ENCODE measurements at places on chromosomes 2 and 18.

- peak; percentile 82 for DNase-seq
- peaks cover 16% of the 10 kb centered on the region for H3K36me3 ChIP-seq
- peaks cover 62% of the 10 kb centered on the region for H3K4me1 ChIP-seq
- no peaks in the 10 kb centered on the region for H3K27me3 ChIP-seq
- H3K27ac ChIP-seq = peak overlapping the region; percentile 97
- no peak overlapping the region for H3K4me3 ChIP-seq
Measured at GRCh38 chr18:77062518-77063003, 70.0 kb downstream of the MBP start.

DNA sequence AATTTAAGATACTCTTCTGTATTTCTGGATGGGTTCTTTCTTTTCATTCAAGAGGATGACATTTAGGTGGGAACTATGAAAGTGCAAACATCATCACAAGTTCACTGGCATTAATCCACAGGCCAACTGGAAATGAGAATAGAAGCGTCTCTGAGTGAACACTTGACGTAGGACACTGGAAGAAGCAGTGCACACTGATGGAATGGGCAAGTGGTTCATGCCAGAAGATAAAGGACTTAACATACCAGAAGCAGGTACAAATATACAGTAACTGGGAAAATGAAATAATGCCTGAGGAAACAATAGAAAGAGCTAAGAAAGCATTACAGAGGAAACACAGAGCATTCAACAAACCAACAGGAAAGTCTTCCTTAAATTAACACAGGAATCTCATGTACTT lies 120.9 kb upstream of the CCDC195 start:
- DNase-seq = no peak
- peaks cover 58% of the 10 kb centered on the region for H3K36me3 ChIP-seq
- no peaks in the 10 kb centered on the region for H3K27me3 ChIP-seq
- H3K4me3 ChIP-seq = no peak overlapping the region
- no peak overlapping the region for H3K27ac ChIP-seq
- H3K4me1 ChIP-seq = no peaks in the 10 kb centered on the region

DNA sequence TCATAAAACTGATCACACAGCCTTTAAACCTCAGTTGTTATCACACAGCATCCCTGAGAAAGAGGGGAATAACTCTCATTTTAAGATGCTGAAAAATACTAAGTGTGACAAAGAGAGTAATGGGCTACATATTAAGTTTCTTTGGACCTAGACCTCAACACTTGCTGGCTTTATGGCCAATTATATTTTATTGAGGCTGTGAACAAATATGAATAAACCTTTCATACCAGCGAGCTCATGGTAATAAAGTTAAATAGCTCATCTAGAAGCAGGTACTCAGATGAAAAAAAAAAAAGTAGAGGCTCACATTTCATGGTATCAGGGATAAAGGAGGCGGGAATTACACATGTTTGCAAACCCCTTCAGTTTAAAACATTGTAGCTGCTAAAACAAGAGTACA lies 75.7 kb downstream of the DOCK10 start:
- H3K36me3 ChIP-seq = no peaks in the 10 kb centered on the region
- H3K27me3 ChIP-seq = no peaks in the 10 kb centered on the region
- H3K4me3 ChIP-seq = no peak overlapping the region
- no peak overlapping the region for H3K27ac ChIP-seq
- no peak for DNase-seq

DNA sequence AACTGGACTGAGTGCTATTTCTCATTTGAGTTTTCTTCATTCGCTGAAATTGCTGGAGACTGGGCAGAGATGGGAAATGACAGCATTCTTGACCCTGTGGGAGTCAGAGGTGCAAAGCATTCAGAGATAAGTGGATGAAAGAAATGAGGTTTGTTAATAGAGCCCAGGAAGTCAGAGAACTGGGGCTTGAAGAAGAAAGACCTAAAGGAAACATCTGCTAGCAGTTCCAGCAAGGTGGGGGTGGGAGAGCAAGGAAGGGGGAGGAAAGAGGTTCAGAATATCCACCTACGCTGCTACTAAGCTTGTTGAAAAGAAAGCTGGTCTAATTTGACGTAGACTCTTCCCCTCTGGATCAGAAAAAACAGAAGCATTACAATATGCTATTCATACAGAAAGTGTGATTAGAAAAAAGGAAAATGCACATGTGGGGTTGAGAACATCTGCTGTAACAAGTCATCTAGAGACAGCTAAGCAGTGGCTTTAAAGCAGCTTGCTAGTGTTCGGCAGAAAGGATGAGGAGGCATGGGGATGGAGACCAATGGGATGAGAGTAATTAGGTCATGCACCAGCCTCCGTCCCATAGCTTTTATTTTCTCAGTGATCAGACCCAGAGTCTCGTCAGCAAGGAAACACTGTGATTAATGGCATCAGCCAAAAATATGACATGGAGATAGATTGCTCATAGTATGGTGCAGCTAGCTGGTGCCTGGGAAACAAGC lies 29.7 kb downstream of the NAB1 start:
- H3K4me3 ChIP-seq = peak overlapping the region; percentile 28
- peak overlapping the region; percentile 87 for H3K27ac ChIP-seq
- H3K27me3 ChIP-seq = no peaks in the 10 kb centered on the region

- H3K27me3 ChIP-seq = no peaks in the 10 kb centered on the region
- DNase-seq = no peak
- no peaks in the 10 kb centered on the region for H3K4me1 ChIP-seq
Measured at GRCh38 chr2:168718622-168719021, 83.8 kb upstream of the NOSTRIN start.

GRCh38 chr2:18077704-18078103 lies 199.2 kb downstream of the KCNS3 start:
- no peaks in the 10 kb centered on the region for H3K36me3 ChIP-seq
- no peak for DNase-seq
- H3K27ac ChIP-seq = no peak overlapping the region
- no peaks in the 10 kb centered on the region for H3K27me3 ChIP-seq
- H3K4me3 ChIP-seq = no peak overlapping the region
- no peaks in the 10 kb centered on the region for H3K4me1 ChIP-seq

DNA sequence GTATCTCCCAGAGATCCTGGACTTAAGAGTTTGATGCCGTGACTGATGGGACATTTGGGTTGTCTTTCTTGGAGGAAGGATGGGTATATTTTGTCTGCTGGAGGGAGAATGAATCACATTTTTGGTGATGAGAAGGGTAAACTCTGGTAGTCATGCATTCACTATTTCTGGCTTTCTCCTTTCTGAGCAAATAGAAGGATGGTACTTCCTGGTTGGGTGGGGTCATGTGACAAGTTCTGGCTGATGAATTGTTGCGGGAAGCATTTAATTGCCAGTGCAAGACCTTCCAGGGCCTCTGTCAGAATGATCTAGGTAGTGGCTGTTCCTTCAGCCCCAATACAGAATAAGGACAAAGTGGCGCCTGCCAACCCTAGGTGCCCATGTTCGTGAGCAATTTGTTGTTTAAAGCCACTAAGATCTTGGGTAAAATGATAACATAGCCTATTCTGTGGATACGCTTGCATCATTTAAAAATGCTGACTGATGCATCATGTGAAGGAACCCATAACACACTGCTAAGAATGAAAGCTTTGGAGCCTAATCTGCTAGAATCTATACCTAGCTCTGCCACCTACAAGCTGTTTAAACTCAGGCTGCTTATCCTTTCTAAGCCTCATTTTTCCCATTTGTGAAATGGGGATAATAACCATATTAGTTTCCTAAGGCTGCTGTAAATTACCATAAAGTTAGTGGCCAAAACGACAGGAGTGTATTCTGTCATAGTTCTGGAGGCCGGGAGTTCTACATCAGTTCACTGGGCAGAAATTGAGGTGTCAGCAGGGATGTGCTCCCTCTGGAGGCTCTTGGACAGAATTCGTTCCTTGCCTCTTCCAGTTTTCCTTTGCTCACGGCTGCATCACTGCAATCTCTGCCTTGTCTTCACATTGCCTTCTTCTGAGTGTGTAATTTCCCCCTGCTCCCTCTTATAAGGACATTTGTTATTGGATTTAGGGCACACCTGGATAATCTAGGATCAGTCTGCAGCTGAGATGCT lies 281.3 kb downstream of the AGPS start:
- no peaks in the 10 kb centered on the region for H3K4me1 ChIP-seq
- H3K36me3 ChIP-seq = no peaks in the 10 kb centered on the region
- H3K4me3 ChIP-seq = no peak overlapping the region
- no peak overlapping the region for H3K27ac ChIP-seq

DNA sequence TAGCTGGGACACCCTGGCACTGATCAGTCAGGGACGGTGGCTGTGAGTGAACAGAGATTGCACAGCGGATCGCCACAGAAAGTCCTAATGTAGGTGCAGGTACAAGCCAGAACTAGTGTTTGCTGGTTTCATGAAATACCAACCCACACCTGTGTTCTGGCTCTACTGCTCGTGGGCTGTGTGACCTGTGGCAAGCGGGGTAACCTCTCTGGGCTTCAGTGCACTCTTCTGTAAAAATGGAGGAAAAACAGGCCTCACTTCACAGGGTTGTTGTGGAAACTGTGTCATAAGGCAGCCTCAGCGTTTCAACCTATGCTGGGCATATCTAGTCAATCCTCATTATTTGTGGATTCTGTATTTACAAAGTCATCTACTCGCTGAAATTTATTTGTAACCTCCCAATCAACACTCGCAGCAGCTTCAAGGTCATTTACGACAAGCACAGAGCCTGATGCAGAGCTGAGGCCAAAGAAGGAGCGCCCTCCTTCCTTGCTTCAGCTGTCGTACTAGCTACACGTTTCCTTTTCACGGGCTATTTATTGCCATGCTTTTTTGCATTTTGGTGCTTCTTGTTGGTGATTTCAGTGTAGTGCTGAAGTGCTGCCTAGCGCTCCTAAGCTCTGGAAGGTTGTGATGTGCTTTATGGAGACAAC lies 30.0 kb downstream of the GPR45 start:
- peaks cover 39% of the 10 kb centered on the region for H3K36me3 ChIP-seq
- DNase-seq = no peak
- no peaks in the 10 kb centered on the region for H3K27me3 ChIP-seq
- no peak overlapping the region for H3K4me3 ChIP-seq
- no peak overlapping the region for H3K27ac ChIP-seq

DNA sequence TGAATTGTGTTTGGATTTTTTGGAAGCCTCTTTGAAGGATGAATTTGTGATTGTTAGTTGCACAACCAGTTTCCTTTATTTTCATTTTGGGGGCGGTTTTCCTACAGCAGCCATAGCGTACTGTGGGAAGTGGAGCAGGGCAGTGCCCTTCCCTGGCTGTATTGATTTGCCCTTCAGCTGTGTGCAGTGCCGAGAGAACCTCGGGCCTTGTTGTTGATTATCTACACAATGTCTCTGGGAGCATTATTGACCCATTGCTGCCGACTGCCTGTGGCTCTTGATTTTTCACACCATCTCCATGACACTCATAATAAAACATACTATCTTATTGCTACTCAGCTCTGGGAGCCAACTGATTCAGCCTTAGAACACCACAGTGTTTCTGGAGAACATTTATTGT lies 162.2 kb upstream of the BOD1L2 start:
- no peak for DNase-seq
- no peak overlapping the region for H3K27ac ChIP-seq
- H3K27me3 ChIP-seq = no peaks in the 10 kb centered on the region
- no peak overlapping the region for H3K4me3 ChIP-seq
- H3K36me3 ChIP-seq = no peaks in the 10 kb centered on the region
- H3K4me1 ChIP-seq = no peaks in the 10 kb centered on the region

DNA sequence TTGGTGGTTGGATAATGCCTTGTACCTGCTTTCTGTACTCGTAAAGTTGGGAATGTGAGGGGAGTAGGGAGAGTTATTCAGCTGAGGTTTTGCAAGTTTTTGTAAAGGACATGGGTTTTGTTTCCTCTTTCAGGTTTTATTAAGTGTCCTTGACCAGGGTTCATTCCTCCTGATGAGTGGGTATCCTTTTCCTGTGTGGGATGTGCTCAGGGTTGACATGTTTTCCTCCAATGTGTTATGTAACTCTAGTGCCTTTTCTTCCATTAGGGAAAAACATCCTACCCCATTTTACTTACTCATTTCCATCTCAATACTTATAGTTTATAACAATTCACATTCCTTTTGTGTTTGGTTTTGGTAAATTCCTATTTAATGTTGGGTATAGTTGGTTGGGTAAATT lies 48.4 kb downstream of the OTX1 start:
- H3K4me3 ChIP-seq = no peak overlapping the region
- H3K36me3 ChIP-seq = no peaks in the 10 kb centered on the region
- no peak overlapping the region for H3K27ac ChIP-seq

DNA sequence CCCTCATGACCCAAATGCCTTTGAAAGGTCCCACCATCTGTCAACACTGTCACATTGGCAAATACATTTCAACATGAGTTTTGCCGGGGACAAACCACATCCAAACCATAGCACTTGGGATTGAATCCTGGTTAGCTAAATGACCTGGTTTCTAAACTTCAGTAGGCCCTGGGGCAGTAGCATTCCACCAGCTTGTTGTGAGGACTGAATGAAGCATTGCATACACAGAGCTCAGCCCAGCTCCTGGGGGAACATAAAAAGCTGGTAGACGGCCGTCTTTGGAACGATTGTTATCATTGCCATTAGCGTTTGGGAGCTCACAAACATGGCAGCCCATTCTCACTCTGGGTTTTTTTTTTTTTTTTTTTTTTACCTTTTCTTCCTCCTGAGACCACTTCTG lies 57.5 kb upstream of the CXCR4 start:
- no peaks in the 10 kb centered on the region for H3K4me1 ChIP-seq
- no peak overlapping the region for H3K4me3 ChIP-seq

DNA sequence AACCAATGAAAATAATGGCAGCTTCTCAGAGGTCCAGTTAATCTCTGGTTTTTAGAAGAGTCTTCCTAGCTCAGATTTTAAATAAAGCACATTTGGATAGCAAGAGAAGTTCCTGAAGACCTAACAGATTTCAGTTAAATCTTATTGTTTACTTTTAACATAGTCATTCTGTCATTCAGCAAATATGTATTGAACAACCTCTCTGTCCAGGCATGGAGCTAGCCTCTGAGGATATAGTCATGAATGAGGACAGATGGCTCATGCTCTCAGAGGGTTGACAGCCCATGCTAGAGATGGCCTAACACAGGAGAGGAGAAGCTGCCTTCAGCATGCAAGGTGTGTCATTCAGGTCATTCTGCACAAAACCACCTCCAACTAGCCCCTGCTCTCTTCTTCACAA lies 6.2 kb downstream of the CCBE1 start:
- no peak overlapping the region for H3K4me3 ChIP-seq
- H3K4me1 ChIP-seq = no peaks in the 10 kb centered on the region
- no peak overlapping the region for H3K27ac ChIP-seq
- H3K27me3 ChIP-seq = peaks cover 6% of the 10 kb centered on the region
- DNase-seq = no peak
- H3K36me3 ChIP-seq = no peaks in the 10 kb centered on the region

DNA sequence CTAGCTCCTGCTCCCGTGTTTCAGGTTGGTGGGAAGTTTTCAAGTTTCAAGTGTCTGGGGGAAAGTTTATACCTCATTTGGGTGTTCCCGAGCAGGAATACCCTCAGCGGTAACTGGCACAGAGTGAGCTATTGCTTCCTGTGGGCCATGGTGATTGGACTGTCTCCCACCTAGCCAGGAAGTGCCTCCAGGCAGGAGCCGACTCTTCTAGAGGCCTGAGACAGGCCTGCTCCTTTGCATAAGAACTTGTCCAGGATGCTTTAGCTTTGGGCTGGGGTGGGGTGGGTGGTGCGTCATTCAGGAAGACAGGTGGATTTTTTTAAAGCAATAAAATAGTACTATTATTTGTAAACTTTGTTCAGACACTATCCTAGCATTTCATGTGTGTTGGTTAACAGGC lies 23.5 kb upstream of the DNMT3A start:
- H3K27ac ChIP-seq = no peak overlapping the region
- no peaks in the 10 kb centered on the region for H3K36me3 ChIP-seq
- H3K27me3 ChIP-seq = no peaks in the 10 kb centered on the region
- peaks cover 13% of the 10 kb centered on the region for H3K4me1 ChIP-seq
